HepG2 (cell line): ENCODE measurements at places on chromosomes 5 and 9.

- DNase-seq: peak; percentile 18
Measured at GRCh38 chr5:178551059-178551458, 39.1 kb downstream of the COL23A1 start.

GRCh38 chr5:14322437-14323187 lies 179.5 kb downstream of the TRIO start:
- DNase-seq: no peak

- DNase-seq: no peak
Measured at GRCh38 chr5:73157414-73158303, 15.3 kb upstream of the TMEM174 start.

DNA sequence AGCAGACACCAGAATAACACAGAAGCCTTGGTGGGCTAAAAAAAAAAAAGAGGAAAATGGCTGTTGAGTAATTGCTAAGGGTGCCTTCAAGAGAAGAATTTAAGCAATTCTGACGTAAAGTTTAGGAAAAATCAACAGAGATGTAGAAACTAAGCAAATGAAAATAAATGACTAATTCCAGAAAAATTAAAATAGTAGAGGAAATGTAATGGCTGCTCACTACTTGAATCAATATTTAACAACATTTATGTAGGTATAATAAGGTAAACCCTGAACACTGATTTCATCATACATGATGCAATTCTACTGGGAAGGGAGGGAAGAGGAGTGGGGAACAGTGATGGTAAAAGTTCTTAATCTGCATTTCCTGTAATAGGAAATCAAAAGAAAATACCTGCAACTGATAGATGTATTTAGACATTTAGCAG lies 41.4 kb downstream of the PUM3 start:
- peak; percentile 5 for DNase-seq

- no peak for DNase-seq
Measured at GRCh38 chr5:12920527-12920926, 1016.3 kb upstream of the CTNND2 start.

- DNase-seq: no peak
Measured at GRCh38 chr5:14028938-14029584, 84.6 kb upstream of the DNAH5 start.

DNA sequence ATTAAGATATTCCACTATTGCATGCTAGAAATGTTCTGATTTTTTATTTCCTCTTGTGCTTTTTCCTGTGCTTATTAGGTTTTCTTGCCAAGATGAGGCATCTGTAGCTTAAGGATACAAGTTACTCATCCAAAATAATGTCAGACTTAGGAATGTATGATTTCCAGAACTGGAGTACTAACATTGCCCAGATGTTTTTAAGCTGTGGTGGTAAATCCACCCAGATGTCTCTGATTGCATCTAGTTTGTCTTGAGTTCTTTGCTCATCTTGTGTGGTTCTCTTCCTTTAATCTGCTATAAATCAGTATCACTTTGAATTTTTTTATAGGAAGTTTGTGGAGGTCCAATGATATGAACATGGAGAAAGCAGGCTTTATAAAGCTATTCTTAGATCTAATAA lies 337.5 kb upstream of the ZNF608 start:
- no peak for DNase-seq

DNA sequence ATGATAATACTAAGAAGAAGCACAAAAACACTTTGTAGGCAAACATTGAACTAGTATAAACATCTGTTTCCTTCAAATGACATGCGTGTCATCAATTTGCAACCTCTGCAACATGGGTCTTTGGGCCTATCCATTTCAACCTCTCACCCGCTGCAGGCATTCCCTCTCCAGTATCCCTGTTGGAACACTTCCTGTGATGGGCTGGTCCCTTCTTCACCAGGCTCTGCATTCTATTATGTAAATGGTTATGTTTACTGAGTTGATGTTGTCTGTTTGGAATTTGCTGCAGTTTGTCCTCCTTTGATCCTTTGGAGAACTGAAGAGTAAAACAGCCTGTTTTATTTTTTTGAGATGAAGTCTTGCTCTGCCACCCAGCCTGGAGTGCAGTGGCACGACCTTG lies 16.6 kb upstream of the TBC1D2 start:
- DNase-seq: no peak

GRCh38 chr5:62779010-62779422 lies 200.4 kb downstream of the LRRC70 start:
- DNase-seq: peak; percentile 64

GRCh38 chr5:150751096-150751891 lies 7.5 kb downstream of the DCTN4 start:
- DNase-seq: no peak

DNA sequence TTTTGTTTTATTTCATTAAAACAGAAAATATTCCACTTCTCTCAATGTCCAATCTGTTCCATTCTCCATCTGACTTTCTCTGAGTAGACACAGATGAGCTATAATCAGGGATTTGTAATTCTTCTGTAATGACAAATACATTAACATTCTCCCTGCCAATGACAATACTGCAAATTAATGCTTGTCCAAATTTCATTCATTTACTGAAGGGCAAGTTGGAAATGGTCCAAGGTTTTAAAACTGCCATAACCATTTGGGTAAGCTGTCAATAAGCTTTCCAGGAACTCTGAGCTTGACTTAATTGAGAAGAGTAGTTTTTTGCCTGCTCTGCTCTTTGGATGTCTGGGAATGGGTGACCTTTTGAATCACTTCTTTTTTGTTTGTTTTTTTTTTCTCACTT lies 253.5 kb downstream of the DMRTA1 start:
- no peak for DNase-seq

DNA sequence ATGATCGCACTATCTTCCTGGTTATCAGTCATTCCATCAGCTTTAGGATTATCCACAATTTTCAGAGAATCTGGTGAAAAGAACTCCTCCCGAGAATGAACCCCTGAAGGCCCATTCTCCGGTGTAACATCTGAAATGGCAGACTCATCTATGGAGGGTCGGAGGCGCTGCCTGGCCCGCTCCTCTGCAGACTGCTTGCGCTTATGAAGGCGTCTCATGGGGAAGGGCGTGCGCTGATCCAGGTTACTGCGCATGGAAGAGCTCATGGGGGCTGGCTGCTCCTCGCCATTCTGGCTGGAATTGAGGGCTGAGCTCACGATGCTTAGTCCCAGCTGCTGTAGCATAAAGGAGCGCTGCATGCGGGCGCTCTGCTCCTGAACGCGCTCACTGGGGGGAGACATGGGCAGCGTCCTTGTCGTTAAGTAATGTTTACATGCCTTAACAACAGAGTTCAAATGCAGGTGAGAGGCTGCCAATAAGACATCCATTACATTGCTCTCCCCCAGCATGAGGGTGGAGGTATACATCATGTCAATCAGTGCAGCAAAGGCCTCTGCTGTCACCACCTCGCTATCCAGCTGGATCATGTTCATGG lies 19.4 kb downstream of the GRHPR start:
- no peak for DNase-seq

DNA sequence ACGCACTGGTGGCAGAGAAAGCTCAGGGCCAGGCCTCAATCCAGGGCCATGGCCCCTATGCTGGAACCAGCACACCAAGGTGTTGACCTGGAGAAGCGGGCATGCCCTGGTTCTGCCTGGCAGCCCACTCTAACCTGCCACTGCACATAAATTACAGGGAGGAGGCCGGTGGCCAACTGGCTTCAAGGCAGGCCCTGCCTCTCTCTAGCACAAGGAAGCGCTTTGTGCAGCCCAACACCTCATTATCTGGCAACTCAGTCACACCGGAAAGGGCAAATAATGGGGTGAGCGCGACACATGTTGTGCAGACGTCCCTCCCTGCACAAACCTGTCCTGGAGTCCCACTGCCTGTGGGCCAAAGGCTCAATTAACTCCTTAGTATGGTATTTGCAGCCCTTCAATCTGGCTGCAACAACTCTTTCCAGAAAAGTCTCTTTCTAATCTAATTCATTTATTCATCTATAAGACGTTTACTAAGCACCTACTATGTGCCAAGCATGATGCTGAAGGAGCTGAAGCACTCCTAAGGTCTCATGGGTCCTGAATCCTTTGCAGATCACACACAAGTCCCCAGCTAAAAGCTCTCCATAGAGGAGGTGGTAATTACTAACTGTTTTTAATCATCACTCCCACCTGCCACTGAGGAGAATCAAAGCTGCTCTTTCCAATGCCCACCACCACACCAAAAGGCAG lies 24.9 kb downstream of the SHB start:
- DNase-seq: no peak

DNA sequence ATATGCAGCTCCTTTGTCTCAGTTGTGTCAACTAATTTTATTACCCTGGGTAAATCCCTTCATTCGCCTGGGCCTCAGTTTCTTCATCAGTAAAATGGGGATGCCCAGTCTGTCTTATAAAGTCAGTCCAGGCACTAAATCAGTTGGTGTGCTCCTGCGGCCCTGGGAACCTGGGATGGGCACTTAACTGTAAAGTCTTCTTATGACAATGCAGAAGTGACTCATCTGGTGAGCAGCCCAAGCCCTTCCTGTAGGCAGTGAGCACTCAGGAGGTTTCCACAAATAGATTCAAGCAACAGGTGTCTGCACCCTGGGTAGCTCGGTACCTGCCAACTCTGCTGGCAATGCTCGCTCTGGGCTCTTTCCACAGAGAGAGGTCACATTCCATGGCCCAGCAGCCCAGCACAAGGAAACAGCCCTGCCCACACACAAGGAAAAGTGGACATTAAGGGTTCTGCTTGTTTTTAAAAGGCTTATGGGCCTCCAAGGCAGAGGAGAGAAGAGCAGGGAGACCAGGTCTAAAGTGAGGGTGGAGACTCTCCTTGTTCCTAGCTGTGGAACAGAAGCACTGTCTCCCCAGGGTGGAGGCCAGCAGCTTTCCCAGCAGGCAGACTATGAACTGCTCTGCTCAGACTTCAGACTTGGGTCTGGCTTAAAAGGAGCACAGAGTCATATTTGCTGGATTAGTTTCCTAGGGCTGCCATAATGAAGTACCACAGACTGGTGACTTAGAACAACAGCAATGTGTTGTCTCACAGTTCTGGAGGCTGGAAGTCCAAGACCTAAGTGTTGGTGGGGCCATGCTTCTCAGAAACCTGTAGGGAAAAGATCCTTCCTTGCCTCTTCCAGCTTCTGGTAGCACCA lies 89.7 kb upstream of the ADRA1B start:
- DNase-seq: no peak

DNA sequence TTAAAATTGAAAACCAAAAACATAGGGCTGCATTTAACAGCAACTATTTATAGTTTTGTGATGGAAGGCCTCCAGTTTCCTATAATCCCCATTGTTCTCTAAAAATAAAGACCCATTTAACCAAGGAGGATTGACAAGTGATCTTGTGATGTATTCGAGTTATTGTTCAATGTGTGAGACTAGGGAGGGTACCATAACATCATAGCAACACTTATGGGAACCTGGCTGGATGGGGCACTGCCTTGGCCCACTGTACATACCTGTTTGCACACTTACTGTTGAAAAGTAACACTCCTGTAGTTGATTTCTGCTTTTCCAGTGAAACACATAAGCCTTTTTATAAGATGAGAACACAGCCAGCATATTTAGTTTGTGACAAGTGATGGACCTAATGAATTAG lies 32.3 kb downstream of the MACIR start:
- no peak for DNase-seq

DNA sequence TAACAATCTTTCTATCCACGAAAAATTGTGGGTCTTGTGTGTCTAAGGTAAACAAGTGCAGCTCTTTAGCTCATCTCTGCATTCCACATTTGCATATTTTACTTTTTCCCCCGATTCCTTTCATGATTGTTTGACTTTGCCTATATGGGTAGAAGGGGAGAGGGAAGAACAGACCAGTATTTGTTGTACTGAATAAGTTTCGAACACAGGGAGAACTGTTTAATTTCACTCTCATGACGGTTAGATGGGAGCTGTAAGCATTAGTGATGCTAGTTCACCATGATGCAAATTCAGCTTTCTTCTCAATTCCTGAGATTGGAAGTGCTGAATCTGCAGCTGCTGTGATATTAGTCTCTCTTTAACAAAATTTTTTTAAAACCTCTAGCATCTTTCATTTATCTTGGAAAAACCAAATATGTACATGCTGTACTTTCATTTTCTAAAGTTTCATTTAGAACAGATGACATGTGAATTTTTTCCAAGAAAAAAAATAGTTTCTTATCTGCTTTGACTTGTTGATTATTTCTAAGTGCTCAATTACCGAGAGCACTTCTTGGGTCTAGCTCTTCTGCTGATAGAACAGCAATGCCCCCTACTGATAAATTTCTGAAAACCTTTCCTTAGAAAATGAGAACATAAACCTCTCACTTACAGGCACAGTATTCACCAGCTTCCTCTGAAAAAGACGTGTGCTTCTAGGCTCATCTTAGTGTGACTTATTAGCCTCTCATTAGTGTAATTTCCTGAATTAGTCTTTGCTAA lies 149.5 kb downstream of the BAAT start:
- DNase-seq: peak; percentile 45

- DNase-seq: no peak
Measured at GRCh38 chr5:81936750-81937149, 35.1 kb upstream of the ATG10 start.

- no peak for DNase-seq
Measured at GRCh38 chr5:33048315-33048714, 337.2 kb downstream of the NPR3 start.

DNA sequence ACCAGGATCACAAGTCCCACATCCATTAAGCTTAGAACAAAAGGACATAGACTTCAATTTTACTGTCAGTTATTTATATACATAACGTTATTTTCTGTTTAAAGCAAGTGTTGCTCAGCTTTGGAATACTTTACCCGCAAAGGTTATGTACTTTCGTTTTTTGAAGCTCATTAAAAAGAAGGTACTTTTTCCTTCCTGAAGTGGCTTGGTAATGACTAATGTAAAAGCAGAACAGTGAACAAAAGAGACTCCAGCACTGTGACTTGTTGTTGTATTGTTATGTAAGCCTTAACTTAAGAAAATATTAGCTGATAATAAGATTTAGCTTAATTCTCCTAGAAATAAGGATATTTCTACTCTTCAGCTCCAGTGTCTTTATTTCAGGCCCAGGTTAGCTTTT lies 97.3 kb upstream of the SLCO6A1 start:
- no peak for DNase-seq

DNA sequence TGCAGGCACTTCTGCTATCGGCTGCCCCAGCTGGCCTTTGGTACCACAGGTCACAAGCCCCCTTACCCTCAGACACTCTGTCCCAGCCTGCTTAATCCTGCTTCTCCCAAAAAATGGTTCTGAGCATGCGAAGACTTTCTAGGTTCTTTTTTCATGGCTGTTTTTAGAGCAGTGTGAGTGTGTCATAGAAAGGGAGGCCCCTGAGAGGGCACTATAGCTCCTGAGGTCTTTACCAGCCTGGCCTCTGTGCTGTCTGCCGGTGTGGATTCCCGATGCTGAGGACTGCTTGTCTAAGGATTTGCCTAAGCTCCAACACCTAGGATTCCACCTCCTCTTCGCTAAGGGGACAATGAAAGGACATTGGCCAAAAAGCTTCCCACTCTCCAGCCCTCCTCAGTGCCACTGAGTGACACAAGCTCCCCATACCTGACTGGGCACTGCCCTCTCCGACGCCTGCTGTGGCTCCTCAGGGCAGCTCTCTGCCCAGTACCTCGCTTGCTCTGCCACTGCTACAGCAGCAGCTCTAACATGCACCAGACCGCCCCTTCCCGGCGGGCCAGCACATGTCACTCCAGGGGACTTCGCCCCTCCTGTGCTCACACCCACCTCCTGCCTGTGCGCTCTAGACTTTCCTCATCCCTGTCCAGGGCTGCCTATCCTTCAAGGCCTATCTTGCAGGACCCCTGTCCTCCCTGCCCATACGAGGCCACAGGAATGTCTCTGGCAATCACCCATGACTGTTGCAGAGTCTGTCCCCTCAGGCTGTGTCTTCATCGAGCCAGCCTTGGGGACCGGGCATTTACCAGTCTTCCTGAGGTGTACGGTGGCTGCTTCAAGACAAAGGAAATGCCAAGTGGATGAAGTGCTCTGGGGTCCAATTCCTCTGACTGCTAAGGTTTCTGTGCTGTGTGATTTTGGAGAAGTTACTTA lies 21.0 kb downstream of the MACROH2A1 start:
- DNase-seq: no peak
